ENCODE measurements at places on chromosomes 5 and 9. TPM values are rescaled to one million over a fixed set of nuclear protein-coding genes. Genes with fewer than 3 reads are reported as not detected.

DNA sequence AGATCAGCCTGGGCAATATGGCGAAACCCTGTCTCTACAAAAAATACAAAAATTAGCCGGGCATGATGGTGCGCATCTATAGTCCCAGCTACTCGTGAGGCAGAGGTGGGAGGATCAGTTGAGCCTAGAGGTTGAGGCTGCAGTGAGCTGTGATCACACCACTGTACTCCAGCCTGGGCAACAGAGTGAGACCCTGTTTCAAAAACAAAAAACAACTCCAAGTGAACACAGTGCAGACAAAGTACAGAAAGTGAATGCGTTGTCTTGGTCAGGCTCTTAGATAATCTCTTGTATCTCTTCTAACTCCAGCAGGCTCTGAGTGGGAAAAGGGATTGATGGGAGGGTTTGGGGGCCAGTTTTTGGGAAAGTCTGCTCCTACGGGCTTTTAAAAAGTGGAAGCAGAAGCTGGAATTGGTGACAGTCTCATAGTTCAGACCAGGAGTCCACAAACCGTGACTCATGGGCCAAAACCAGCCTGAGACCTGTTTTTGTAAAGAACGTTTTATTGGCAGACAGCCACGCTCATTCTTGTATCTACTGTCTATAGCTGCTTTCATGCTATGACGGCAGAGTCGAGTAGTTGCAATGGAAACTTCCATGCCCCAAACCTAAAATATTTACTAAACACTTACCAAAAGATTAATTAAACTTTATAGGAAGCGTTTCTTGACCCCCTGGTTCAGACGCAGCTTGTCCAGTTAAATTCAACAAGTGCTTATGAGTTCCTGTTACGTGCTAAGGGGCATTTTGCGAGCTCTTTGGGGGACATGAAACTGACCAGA, 32.9 kb downstream of the NDST1 start:
- DNase-seq = no peak

GRCh38 chr5:147046281-147046680, 167.7 kb upstream of the PPP2R2B start:
- no peak for DNase-seq

DNA sequence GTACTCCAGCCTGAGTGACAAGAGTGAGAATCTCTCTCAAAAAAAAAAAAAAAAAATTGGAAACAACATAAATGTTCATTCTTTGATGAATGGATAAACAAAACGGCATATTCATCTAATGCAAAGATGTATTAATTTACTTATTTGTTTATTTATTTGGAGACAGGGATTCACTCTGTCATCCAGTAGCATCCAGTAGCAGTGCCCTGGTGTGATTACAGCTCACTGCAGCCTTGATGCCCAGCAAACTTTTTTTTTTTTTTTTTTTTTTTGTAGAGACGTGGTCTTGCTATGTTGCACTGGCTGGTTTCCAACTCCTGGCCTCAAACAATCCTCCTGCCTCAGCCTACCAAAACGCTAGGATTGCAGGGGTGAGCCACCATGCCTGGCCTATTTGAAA, 24.4 kb downstream of the OR2V2 start:
- DNase-seq = no peak

DNA sequence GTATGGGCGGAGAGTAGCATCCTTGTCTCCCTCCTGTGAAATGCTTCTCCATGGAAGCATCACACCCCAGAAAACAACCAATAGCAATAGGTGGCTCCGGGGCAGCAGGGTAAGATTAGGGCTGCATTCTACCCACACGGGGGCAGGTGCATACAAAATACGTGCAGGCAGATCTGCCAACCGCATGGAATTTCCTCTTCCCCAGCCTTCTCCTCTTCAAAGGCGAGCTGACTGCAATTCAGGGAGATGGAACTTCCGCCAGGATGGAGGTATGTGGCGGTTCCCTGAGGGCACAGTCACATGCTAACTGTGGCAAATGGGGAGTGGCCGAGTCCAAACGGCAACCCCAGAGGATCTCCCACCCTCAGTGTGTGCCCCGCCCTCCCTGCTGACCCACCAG, 81.5 kb downstream of the LMNB1 start:
- no peak for DNase-seq

DNA sequence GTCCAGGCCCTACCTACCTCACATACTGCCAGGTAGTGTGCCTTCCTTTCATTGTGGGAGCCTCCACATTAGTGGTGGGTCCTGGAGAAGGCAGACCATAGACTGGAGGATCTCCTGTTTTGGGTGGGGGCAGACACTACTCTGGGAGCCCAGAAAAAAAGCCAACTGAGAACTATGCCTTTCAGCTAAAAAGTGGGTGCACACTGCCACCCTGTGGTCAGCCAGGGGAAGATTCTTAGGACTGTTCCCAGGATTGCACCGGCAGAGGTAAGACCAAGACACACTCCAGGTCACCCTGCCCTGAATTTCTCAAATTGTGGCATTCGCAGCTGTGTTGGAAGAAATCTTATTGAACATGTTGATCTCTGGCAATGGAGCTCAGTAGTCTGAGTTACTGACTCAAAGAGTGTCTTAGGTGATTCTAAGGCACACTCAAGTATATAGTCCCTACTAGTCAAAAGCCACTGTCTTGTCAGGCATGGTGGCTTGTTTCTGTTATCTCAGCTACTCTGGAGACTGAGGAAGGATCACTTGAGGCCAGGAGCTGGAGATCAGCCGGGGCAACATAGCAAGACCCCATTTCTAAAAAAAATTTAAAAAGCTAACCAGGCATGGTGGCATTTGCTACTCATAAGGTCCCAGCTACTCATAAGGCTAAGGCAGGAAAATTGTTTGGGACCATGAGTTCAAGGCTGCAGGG, 3.6 kb downstream of the SIGMAR1 start:
- DNase-seq = peak; percentile 80

GRCh38 chr9:20980832-20981455, 50.5 kb downstream of the HACD4 start:
- DNase-seq = no peak

- no peak for DNase-seq
Observed at GRCh38 chr5:60333005-60333571, 366.9 kb downstream of the DEPDC1B start.

GRCh38 chr5:135213466-135214239, 179.6 kb upstream of the PITX1 start:
- DNase-seq = no peak

- DNase-seq = peak; percentile 63
Observed at GRCh38 chr9:22446950-22447617, 460 bp downstream of the DMRTA1 start.

DNA sequence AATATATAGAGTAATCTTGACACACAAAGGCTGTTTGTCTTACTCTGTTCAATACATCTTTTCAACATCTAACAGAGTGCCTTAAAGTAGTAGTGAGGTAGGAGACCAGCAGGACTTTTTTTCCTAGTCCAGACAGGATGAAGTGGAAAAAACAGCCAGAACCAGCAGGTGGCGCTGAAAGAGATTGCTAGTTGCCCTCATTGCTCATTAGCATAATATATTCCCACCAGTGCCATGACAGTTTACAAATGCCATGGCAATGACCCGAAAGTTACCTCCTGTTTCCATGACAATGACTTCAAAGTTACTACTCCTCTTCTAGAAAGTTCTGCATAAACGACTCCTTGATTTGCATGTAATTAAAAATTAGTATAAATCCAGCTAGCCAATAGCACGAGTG, 387.4 kb downstream of the ACTL7B start:
- DNase-seq = no peak

- DNase-seq = no peak
Observed at GRCh38 chr9:86605303-86605702, 251.1 kb upstream of the TUT7 start.

- DNase-seq = no peak
Observed at GRCh38 chr5:1859099-1859498, 23.6 kb downstream of the IRX4 start.

DNA sequence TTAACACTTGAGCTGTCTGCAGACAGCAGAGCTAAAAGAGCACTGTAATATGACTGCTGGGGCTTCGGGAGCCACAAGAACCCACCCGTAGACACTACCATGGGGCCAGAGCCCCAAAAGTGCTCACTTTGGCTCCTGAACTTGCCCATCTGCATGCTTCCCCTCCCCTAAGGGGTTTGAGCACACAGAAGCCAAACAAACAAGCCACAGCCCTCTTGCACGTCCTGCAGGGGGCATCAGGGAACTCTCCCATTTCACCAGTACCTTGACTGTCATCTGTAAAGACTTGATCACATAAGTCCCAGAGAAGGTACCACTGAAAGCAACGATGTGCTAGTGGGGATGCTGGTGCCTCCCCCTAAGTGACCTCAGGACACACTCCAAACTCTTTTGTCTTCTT, 681.8 kb downstream of the SEMA5A start:
- DNase-seq = no peak

DNA sequence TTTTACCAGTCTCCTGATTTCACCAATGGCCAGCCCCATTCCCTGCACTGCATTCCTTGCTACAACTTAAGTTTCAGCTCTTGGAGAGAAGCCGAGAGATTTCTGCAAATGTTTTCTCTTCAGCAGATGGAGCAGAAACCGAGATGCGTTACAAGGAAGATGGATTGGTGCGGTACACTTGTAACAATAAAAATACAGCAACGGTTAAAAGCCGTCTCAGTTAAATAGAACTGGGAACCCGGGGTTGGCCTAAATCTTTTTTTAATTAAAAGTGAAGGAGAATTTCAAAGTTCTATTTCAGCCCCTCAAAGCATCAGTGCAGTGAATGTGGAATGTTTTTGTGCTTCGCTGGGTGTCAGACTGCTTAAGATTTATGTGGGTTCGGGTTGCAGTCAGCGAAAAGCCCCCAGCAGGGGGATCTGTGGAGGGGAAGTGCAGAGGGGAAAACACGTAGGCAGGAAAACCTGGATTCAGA, 19.8 kb downstream of the BRINP1 start:
- DNase-seq = no peak

- no peak for DNase-seq
Observed at GRCh38 chr9:17839776-17840175, 260.9 kb downstream of the SH3GL2 start.

- DNase-seq = no peak
Observed at GRCh38 chr9:136748201-136748600, at the start of gene LCN6. Gene LCN6, minus strand, starts transcription at chr9:136748525. Its CDS starts 42 bp downstream, at chr9:136748483.

DNA sequence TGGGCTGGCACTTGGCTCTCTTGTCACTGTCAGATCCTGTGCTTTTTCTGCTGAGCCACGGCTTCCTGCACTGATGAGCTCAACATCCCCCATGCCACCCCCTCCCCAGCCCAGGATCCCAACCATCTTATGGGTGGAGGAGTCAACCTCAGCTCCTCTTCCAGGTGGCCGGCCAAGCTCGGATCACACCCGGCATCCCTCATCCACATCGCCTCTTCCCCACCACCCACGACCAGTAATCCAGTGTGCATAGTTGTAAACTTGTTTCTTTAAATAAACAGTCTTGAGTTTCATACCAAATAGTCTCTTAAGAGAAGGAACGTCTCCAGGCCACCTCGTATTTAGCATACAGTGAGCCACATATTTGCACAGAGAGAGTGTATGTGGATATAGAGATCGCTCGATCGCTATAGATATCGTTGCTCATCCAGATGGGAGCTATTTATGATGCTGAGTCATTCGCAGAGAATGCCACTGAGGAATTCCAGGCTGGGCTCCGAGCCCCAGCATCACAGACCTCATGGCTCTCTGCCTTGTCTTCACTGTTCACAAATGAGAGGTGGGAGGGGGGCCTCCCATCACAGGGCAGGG, 61.8 kb upstream of the CPLX2 start:
- no peak for DNase-seq

GRCh38 chr5:166625210-166625865, 1666.1 kb upstream of the WWC1 start:
- no peak for DNase-seq

DNA sequence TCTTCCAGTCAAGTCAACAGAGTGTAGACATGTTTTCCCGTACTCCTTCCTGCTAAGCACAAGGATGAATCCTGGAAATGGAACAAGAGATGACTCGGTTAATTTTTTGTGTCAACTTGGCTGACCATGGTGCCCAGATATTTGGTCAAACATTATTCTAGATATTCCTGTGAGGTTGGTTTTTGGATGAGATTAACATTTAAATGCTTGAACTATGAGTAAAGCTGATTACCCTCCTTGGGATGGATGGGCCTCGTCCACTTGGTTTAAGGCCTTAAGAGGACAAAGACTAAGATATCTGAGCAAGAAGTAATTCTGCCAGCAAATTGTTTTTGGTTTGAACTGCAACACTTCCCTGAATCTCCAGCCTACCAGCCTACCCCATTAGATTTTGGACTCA, 338.1 kb upstream of the MSX2 start:
- DNase-seq = no peak

SPINK13 gene
- not detected for total RNA-seq

SMIM33 gene
- total RNA-seq = not detected

SAPCD2 gene
- total RNA-seq = 0.36 TPM

ZFP37 gene
- 6.5 TPM for total RNA-seq

CAMK2A gene
- 2.5 TPM for total RNA-seq

TMOD1 gene
- total RNA-seq = 25.3 TPM

PCDHA13 gene
- 0.85 TPM for total RNA-seq

All from sciatic nerve (tissue), 2 donors.